Adipocyte (in vitro differentiated cells): ENCODE measurements at places on chromosomes 1 and 21.

GRCh38 chr1:85237613-85238012 lies 21.8 kb downstream of the C1orf52 start:
- DNase-seq: no peak

DNA sequence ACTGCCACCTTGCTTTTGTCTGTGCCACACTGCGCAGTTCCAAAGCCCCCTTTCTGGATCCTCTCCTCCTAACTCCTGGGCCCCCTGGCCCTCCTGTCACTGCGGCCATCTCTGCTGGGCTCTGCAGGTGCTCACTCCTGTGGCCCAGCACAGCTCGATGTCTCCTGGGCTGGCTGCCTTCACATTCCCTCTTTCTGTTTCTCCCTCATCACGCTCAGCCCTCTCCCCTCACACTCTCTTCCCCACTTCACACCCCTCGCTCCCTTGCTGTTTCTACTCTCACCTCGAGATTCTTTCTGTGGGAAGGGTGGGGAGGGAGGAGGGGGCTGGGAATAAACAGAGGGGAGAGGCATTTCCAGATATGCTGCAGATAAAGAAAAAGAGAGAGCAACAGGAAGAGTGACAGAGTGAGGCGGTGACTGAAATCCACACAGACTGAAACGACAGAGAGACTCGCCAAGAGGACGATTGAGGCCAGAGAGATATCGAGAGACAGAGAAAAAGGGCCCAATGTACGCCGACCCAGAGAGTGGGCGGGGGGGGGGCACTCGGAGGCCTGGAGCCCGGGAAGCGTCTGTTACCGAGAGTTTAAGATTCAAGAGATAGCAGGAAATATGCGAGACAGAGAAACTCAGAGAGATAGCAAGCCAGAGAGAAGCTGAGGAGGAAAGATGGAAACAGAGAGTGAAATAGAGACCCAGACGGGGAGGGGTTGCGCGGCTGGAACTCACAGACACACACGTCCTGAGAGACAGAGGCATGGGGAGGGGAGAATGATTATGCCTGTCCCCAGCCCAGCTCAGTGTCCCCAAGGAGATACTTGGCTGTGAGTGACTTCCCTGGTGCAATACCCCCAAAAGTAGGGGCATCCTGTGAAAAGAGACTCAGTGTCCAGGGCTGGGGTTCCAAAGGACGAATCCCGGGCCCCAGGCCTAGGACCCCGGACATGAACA lies 666 bp downstream of the CSF3R start:
- no peak for DNase-seq

DNA sequence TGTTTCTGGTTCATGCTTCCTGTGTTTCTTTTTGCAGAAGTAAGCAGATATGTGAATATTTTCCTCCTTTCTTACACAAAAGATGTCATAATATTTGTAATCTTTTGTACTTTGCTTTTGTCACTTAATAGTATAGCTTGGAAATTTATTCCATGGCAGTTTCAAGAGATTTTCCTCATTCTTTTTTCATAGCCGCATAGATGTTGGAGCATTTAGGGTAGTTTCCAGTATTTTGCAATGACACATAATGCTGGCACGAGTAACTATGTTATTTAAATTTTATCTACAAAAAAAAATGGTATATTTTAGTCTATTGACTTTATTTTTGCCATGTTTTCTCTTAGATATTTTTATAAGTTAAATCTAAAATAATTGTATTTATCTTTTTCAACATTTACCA lies 40.7 kb downstream of the AGO3 start:
- no peak for DNase-seq

DNA sequence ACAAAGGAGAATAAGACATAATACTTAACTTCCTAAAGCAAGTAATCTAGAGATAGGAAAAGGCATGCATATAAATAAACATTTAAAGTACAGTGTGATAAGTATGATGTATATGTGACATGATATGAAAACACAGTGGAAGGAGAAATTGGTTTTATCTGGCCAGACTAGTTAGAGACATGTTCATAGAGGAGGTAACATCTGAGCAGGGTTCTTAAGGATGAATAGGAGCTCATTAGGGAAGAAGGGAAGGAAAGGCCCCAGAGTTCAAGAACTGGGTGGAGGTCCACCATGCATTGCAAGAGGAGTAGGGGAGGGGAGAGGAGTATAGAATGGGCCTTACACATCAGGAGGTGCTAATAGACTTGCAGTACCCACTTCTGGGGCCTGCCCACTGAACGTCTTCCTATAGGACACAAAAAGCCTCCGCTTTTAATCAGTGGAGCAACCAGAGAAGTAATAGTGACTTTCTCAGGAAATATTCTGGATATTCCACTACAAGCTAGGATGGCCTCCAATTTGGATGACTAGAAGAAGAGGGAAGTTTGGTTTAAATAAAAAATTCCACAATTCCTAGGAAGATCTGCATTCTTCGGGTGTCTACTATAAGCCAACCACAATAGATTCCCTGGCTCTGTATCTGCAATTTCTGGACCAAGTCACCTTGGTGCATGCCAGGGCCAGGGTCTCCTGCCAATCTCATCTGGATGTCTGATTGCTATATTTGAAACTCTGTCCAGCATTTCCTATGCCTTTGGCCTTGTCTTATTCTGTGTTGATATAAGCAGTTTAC lies 41.9 kb downstream of the NGF start:
- DNase-seq: no peak

- no peak for DNase-seq
Observed at GRCh38 chr1:218112862-218113261, 172.2 kb upstream of the RRP15 start.

- DNase-seq: no peak
Observed at GRCh38 chr21:45870851-45871615, 110.5 kb upstream of the COL6A1 start.

GRCh38 chr1:16348414-16349182 lies 3.7 kb downstream of the FBXO42 start:
- DNase-seq: peak; percentile 91

DNA sequence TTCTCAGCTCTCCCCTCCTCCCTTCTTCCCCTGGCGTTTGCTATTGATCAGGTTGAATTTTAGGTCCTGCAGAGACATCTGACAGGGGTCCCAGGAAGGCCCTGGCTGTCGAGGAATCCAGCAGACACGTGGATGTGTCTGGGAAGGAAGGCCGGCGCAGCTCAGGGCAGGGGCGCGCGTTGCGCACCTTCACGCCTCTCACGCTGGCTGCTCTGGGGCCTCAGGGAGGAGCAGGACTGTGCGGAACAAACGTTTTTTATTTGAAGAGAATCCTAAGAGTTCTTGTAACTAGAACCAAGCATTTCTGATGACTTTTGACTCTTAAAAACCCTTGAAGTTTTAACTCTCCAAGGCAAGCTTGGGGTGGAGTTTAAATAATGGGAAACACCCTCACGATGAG lies 54.2 kb downstream of the SLC37A1 start:
- DNase-seq: no peak

GRCh38 chr1:208002078-208002477 lies 91.2 kb upstream of the CD34 start:
- no peak for DNase-seq
